GM23338 (cell line): ENCODE measurements at places on chromosomes 1 and 21.

GRCh38 chr21:41746744-41747006, 20.2 kb downstream of the RIPK4 start:
- DNase-seq, result no peak

GRCh38 chr1:227622739-227623475, 59.6 kb downstream of the ZNF678 start:
- DNase-seq, result no peak

- DNase-seq, result peak; percentile 16
These were observed 72.7 kb downstream of the RPE65 start for GRCh38 chr1:68377098-68377497.

DNA sequence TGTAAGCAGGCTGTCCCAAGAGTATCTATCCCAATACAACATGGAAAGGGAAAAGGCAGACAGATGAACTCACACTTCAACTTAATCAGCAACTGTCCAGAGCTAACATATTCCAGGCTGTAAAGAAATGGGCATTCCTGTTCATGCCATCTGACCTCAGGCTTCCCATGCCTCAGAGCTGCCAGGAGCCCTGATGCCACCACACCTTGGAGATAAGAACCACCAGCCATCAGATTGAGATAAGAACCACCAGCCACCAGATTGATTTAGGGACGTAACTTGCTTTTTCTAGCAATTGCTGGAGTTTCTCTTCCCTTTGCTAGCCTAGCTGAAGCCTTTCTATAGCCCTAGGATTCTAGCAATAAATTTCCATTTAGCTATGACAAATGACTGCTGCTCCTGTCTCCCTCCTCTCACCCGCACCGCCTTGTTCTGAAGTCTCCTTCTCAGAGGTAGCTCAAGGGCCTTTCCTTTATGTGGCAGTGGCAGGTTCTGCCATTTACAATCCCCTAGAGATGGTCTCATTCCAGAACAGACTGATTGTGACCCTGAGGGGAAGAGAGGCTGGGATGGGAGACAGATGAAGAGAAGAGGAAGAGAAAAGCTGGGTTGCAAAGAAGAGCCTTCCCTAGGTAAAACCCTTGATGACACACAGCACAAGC, 88.0 kb upstream of the CTTNBP2NL start:
- DNase-seq, result no peak

GRCh38 chr1:21587602-21587953, 78.4 kb downstream of the ALPL start:
- no peak for DNase-seq

DNA sequence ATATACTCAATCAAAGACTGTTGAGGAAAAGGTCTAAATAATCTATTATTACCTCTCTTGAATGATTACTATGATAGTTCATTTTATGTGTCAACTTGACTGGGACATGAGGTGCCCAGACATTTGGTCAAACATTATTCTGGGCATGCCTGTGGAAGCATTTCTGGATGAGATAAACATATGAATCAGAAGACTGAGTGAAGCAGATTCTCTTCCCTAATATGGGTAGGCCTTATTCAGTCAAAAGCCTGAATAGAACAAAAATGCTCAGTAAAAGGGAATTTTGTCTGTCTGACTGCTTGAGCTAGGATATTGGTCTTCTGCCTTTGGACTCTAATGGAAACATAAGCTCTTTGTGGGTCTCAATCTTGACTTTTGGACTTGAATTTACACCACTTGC, 73.3 kb upstream of the SOX13 start:
- no peak for DNase-seq

DNA sequence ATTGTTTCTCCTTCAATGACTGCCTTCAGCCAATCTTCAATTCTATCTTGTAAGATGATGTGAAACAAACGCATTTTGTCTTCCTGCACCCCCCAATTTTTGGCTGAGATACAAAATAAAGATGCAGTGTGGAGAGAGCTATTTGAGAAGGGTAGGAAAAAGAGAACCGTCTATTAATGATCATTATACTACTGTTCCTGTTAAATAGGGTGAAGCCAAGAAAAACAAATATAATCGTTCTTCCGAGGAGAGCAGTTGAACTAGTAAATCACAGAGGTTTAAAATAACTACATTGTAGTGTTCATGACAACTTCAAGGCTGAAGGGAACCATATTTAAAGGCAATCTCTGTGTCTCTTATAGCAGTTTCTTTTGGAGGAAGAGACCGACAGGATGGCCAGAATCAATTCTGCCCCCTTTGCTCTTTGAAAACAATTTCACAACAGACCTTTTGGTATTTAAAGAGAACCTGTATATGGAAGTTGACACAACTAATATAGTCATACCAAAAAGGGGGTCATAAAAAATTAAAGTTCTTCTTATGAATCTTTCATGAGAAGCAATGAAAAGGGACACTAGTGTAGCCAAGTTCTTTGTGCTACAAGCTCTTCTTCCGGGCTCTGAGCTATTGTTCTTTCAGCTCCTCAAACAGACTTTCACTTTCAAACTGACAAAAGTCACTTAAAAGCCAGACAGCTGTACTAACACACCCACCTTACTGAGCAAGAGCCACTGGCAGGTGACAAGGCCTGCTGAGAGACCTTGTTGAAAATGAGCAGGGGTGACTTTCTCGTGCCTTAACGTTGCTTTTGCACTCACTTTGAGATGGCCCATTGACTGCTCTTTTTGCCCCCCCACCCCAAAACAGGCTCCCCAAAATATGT, 30.9 kb downstream of the PROX1 start:
- no peak for DNase-seq

- no peak for DNase-seq
These were observed 840.6 kb downstream of the BRINP3 start for GRCh38 chr1:189637041-189637440.

DNA sequence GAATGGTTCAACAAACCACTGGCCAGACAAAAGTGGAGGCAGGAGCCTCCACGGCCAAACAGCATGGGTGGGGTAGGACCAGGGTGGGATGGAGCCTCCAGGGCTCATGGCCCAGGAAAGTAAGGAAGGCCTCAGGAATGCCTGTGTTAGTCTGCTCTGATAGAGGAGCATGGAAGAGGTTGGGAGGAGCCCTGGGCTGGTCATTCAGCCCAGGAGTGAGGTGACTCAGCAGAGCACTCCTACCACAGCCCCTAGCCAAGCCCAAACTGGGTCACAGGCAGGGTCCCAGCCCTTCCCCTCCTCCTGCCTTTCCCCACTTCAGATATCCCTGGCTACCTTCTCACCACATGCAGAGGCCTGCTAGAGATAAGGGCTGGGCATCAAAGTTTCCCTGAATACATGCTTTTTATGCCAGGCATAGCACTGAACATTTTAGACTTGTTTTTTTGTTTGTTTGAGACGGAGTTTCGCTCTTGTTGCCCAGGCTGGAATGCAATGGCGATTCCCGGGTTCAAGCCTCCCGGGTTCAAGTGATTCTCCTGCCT, 3.1 kb upstream of the SHISA4 start:
- no peak for DNase-seq

DNA sequence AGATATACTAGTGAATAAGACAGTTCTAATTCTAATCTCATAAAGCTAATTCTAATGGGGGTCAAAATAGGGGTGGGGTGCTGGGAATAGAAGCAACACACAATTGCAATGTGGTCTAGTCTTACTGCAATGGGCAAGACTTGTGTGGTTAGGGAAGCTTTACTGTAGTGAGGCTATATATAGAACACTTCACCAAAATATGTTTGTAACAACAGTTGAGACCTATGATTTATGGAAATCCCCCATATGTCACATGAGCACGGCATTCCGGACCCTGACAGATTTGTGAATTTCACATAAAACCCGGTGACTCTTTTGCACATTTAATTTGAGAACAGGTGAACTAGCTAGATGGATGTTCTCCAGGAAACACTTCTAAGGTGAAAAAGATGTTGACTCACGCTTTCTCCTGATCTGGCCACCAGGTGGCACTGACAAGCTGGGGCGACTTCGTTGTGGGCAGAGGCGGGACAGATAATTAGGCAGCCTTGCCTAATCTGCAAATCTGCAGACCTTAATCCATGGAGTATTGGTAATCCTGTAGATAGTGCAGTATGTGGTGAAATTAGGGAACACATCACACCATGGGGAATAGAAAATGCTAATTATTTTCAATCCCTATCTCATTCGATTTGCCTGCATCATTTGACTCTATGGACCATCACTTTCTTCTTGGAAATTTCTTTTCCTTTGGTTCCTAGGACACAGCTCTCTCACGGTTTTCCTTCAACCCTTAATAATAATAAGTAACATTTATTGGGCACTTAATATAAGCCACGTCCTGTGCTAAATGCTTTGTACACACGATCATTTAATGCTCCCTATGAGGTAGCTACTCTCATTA, 37.7 kb downstream of the KIAA0040 start:
- peak; percentile 80 for DNase-seq

DNA sequence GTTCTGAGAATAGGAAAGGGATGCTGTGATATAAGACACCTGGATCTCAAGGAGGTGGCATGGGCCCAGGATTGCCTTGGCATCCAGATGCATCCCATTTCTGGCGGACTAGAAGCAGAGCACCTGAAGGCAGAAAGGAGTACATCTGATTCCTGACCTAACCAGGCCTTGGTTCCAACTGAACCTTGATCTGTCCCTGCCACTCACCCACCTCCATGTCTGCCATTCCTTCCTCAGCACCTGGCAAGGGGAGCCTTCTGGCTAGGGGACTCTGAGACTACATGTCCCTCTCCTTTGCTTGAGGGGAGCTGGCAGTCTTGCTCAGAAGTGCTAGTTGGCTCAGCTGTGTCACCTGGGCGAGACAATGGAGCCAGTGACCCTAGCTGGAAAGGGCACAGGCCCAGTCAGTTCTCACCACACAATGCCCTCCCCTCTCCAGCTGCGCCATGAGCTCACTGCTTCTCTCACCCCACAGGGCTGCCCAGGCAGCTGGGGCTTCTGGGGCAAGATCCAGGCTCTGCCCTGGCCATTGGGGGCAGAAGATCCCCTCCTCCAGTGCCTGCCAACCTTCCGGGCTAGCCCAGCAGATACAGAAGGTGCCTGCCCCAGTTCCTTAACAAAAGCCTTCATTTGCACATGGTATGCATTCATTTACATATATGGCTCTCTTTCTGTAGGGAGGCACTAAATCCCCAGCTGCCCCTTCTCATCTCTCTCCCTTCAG, 2.9 kb downstream of the IGSF8 start:
- peak; percentile 87 for DNase-seq

DNA sequence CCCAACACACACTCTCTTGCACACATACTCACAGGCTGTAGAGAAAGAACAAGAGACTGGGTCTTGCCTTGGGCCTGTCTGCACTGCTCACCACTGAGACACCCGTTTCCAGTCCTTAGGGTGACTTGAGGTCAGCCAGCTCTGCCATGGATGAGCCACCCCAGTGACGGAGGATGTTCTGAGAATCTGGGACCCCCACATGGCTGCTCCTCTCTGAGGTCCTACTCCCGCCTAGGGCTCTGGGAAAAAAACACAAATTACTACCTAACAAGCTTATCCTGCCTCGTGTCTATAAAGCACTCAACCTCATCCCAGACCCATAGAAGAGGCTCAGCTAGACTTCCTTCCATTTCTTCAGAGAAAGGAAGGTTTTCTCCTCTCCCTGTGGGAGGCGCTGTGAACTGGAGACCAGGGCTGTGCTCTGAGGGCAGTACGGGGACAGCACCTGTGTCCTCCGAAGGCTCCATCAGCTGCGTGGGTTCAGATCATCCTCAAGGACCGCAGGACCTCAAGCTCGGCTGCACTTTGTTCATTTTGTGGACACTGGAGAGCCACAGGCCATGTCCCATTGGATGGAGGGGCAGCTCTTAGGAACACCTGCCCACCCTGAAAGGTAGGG, 4.3 kb upstream of the CLEC20A start:
- DNase-seq, result peak; percentile 64

DNA sequence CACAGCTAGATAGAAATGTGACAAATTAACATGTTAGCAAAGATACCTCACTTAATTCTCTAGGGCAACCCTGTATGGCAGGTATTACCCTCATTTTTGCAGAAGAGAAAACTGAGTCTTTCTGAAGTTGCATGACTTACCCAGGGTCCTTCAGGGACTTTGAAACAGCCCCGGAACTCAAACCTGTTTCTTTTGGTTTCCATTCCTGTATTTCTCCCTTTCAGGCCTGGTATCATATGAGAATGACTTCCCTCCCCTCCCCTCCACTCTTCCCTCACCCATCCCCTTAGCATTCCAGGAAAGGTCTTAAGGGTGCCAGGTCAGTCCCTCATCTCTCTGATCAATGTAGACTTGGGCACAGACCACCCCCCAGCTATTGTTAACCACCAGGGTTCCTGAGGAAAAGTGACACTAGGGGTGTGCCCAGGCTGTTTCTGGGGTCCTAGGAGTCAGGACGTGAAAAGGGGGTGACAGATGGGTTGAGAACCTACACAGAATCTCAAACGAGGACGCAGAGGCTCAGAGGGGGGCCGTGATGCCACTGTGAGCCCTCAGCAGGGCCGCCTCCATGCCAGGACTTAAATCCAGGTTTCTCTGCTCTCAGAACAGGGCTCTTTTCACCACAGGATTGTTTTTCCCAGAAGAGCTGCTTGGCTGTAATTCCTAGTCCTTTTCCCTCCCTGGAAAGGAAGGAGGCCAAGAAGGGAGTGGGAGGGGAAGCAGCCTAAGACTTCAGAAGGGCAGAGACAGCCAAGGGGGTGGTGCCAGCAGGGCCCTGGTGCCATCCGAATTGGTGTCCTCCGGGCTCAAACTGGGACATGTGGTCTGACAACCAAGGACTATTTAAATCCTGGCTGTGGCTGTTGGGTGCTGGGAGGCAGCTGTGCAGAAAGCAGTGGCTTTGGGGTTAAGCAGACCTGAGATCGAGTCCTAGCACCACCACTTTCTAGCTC, 2.1 kb upstream of the WASF2 start:
- no peak for DNase-seq
